ENCODE measurements at places on chromosomes 6 and 20.

GRCh38 chr20:33852626-33853506 lies 41.7 kb downstream of the CHMP4B start:
- no peak for DNase-seq

- DNase-seq: no peak
Measured at GRCh38 chr6:138662471-138662870, 111.1 kb upstream of the CCDC28A start.

DNA sequence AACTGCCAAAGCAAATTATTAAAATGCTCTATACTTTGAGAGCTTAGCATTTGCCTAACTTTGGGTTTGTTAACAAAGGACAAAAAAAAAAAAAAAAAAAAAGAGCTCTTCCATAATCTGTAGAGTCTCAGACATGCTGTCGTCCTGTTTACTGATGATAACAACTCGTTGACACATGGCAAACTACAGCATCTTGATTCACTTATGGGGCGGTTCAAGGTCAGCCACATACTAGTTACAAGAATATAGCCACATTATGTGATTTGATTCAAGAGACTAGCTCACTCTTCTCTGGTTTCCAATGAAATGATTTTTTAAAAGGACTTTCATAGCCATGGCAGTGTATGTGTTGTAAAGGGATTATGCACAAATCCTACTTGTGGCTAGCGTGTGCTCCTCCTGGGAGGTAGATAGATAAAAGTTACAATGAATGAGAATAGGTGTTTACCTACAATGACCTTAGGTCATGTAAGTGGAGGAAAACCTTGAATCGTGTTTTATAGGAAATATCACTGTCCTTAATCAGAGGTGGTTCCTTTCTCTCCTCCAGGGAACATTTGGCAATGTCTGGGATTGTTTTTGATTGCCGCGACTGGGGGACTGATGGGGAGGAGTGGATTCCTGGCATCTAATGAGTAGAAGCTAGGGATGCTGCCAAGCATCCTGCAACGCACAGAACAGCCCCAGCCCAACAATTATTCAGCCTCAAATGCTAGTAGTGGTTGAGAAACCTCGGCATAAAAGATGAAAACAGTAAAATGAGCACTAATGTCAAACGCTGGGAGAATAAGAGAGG lies 969.2 kb upstream of the SLC35B3 start:
- DNase-seq: no peak

- peak; percentile 20 for DNase-seq
Measured at GRCh38 chr6:26544473-26544872, 6.3 kb downstream of the HMGN4 start.

DNA sequence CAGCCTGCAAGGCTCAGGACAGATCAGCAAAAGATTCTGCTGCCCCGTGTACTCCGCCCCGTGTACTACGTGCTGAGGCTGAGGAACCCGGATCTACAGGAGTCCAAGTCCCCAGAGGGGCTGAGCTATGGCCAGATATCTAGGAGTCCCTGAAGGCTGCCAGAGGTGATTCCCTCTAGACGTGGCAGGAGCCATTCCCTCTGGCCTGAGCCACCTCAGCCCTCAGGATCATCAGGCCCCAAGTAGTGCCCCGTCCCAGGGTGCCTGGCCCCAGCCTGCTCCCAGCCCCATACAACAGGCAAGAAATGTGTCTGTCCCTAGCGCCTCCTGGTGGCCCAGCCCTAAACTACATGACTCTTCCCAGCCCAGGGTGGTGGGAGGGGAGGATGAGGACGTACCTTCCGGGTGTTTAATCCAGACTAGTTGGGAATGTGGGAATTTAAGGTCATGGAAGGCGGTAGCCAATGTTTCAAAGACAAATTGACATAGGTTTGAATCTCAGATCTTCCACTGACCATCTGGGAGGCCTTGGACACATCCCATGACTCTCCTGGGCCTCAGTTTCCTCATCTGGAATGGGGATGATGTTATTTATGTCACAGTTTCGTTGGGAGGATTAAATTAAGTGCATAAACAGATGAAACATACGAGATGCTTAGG lies 49.4 kb upstream of the PTPN1 start:
- peak; percentile 73 for DNase-seq

- DNase-seq: no peak
Measured at GRCh38 chr20:54028276-54029011, 42.0 kb downstream of the BCAS1 start.

DNA sequence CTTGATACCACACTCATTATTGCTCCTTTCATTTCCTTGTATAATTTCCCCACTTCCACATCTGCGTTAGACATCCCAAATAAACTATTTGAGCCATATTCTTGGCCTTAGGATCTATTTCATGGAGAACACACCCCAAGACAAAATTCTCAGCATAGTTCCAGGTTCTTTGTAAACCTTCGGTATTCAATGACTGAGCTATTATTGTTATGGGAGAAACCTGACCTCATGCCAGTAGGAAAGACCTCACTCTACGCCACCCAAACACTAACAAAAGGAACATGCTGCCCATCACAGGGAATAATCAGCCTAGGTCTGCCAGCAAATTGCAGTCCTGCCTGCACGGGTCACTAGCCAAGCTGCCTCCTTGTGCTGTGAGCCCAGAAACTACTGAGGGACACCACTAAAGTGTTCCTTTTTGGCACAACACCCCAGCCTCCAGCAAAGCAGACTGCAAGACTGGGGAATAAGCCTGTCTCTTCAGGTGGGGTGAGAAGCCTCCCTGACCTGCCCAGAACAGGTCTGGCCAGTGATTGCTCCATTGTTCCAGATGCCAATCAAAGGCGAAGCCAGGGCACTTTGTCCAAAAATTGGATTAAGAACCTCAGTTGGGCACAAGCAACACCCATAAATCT lies 371.8 kb downstream of the MAFB start:
- no peak for DNase-seq

- no peak for DNase-seq
Measured at GRCh38 chr6:134519465-134519864, 201.6 kb upstream of the SGK1 start.

DNA sequence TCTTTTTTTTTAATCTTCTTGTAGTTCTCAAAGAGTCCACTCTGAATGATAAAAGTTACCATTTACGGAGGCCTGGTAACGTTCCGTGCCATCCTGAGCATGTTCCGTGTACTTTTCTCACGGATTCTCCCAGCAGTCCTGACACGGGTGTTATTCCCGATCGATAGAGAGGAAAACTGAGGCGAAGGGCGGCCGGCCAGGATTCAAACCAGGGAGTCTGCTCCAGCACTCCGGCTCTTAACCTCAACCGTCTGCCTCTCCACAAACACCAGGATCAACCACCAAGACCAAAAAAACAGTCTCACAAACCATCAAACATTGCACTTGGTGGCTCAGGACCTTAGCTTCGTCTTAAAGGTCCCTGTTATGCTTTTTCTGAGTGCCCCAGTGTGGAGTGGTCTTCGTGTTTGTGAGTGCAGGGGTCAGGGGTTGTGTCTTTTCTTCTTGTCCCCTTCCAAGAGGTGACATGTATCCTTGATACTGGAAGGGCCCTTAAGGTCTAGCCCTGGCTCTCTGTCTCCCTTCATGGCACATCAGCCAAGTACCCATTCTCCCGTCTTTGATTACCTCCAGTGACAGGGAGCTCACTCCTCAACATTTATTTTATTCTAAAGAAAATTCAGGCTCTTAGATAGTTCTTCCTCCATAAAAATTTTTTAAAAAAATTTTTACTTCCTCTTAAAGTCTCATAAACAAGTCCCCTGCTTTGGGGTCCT lies 35.1 kb downstream of the SRC start:
- DNase-seq: no peak

DNA sequence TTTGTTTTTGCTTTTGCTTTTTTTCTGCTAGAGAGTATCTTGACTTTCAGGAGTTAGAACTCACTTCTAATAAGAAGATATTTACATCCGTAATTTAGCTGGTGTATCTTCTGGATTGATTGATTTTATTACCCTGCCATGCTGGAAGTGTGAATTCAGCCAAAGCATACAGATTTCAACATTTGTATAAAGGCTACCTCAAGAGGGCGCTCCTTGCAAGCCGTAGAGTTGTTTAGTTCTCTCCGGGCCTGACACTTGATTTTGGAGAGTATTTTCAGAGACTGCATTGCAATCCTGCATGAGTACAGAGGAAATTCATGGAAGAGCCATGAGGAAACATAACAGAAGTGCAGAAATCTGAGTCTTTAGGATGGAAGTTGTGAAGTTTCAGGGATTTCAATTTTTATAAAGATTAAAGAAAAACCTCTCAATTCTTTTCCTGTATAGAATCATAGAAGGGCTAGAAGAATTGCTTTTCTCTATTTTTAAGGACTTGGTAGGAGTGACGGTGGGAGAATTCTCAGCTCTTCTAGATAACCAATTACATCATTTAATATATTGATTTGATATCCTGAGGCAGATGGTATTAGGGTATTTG lies 66.7 kb upstream of the TIAM2 start:
- DNase-seq: no peak

Data from NCI-H1930 (cell line).